Suprapubic skin (tissue), 4 donors: ENCODE measurements at places on chromosomes 3 and 15. TPM values are rescaled to one million over a fixed set of nuclear protein-coding genes. Genes with fewer than 3 reads are reported as not detected.

DNA sequence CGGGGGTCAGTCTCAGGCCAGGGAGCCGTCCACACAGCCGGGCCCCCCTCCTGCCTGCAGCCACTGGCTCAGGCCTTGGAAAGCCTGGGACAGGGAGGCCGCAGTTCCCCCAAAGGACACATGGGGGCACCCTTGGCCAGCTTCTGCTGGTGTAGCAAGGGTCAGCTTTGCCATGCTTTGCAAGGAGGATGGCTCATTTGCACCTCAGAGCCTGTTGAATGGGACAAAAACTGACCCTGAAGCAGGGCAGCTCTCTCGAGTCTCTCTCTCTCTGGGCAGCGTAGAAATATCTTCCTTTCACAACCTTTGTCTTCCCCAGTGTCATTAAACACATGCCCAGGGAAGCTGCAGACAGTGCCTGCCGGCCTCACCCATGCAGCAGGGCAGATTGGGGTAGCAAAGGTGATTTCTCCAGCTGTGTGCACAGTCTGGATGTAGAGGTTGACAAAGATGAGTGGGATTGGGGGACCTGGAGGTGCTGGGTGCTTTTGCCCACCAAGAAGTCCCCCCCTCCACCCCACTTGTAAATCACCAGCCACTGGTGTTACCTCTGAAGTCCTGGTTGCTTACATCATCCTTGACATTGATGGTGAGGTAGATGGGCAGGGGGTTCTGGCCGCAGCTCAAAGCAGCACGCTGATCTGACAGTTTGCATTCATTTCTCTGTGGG is 17.4 kb upstream of the EHD4 start:
- no peaks in the 10 kb centered on the region for H3K27me3 ChIP-seq
- peaks cover under 1% of the 10 kb centered on the region for H3K36me3 ChIP-seq
- no peak overlapping the region for H3K4me3 ChIP-seq

GRCh38 chr15:91898843-91899242 is 45.3 kb downstream of the SLCO3A1 start:
- no peak overlapping the region for H3K4me3 ChIP-seq
- H3K36me3 ChIP-seq = no peaks in the 10 kb centered on the region
- no peak overlapping the region for H3K27ac ChIP-seq

GRCh38 chr15:58770519-58770856 is 614 bp upstream of the MINDY2 start:
- peak overlapping the region; percentile 92 for H3K4me3 ChIP-seq
- H3K27me3 ChIP-seq = no peaks in the 10 kb centered on the region
- peaks cover 41% of the 10 kb centered on the region for H3K4me1 ChIP-seq
- H3K36me3 ChIP-seq = no peaks in the 10 kb centered on the region
- peak overlapping the region; percentile 96 for H3K27ac ChIP-seq

GRCh38 chr3:100386437-100387074 is 14.3 kb downstream of the TOMM70 start:
- peaks cover 42% of the 10 kb centered on the region for H3K36me3 ChIP-seq
- no peak for DNase-seq
- no peak overlapping the region for H3K27ac ChIP-seq
- no peaks in the 10 kb centered on the region for H3K4me1 ChIP-seq

Gene PYGO1
- 1.1 TPM for total RNA-seq
